ENCODE measurements at places on chromosomes 1 and 21.

GRCh38 chr1:229032375-229032774 is 238.5 kb upstream of the RAB4A start:
- no peak for DNase-seq

- DNase-seq: no peak
Measured at GRCh38 chr1:211587123-211587522, 8.2 kb upstream of the SLC30A1 start.

DNA sequence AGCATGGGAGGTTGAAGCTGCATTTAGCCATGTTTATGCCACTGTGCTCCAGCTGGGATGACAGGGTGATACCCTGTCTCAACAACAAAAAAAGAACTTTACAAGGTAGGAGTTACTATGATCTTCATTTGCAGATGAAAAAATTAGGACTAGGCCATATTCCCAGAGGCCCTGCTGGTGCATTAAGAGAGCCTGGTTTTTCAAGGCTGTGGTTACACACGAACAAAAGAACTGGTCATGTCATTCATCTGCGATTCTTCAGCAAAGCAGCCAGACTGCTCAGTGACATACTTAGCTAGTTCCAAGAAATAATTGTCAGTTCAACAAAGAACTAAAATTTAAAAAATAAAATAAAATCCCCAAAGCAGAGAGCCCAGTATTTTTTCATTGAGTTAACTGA is 66.1 kb upstream of the SLC22A15 start:
- no peak for DNase-seq

GRCh38 chr1:20174937-20175666 is 10.8 kb upstream of the UBXN10 start:
- DNase-seq: no peak

DNA sequence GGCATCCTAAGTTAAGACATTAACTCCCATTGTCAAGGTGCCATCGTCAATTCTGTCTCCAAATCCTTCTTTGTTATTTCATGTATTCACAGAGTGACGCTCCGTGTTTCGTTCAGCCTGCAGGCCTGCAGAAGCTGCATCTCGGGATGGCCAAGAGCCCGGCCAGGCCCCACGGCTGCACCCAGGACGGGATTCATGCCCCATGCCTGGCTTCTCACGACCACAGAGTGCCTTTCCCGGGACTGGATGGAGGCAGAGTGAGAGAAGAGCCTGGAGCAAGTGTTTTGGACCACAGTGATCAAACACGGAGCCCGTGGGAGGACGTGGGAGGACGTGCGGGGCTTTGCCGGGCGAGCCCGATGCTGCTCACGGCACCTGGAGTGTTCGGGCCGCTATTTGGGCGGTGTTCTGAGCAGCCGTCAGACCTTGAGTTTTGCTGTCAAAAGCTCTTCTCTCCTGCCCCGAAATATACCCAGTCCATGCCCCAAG is 56.8 kb downstream of the COL6A1 start:
- DNase-seq: no peak

- no peak for DNase-seq
Measured at GRCh38 chr1:18200918-18201317, 93.3 kb downstream of the IGSF21 start.

DNA sequence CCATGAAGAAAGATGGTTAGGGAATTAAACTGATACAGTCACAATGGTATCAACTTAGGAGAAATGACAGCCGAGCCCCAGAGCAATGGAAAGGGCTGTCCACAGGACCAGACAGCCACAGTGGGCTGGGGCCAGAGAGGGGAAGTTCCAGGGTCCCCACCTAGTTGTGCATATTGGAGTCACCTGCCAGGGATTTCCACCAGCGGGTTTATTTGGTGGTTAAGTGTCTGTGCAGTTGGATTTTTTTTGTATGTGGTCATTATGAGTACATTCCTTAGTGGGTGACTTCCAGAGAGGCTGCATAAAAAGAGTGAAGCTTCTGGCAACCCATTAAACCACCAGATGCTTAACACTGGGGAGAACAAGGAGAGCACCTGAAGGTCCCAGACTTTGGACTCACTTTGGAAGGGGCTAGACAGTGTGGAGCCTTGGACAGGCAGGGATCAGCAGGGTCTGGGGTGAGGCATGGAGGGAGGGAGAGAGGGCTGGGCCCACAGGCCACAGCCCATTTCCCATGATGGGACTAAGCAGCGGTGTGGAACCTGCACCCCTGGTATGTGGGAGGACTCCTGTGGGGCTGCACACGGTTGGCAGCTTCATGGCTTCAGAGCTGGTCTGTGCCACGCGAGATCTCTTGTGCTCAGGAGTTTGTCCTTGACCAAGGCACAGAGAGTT is 7.8 kb upstream of the PTTG1IP start:
- DNase-seq: peak; percentile 85

DNA sequence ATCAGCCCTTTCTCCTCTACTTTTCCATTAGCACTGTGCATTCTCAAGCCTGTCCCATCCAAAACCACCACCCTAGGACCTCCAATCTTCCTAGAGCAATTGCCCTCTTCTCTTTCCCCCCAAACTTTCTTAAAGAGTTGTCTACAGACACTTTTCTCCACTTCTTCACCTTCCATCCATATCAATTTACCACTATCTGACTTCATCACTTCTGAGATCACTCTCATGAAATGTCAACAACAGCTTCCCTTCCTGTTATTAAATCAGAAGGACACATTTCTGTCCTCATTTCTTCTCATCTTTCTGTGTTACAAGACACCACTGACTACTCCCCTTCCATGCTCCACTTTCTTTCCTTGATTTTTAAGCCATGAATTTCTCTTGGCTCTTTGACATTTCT is 36.0 kb upstream of the CFAP298 start:
- DNase-seq: no peak

GRCh38 chr1:37085393-37085792 is 51.1 kb upstream of the GRIK3 start:
- DNase-seq: no peak

GRCh38 chr1:217253351-217253750 is 377.5 kb downstream of the GPATCH2 start:
- DNase-seq: no peak

DNA sequence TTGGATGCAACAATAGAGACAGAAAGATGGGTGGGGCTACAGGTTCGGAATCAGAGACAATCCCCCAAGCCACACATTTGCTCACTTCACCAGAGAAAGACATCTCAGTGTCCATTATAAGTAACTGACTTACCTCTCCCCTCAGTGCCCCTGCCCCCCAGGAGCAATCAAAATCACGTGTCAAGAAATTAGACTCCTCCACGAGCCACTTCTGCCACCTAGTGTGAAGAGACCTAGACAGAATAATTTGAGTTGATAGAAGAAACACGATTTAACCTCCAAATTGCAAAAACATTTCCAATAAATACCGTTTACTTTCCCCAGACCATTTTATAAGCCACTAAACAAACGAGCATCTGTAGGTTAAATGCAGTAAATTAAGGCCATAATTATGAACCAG is 123.2 kb downstream of the SLC30A10 start:
- DNase-seq: no peak

GRCh38 chr1:82044111-82044510 is 243.4 kb downstream of the ADGRL2 start:
- no peak for DNase-seq

- DNase-seq: no peak
Measured at GRCh38 chr1:224637515-224637914, 21.4 kb downstream of the CNIH3 start.

- DNase-seq: no peak
Measured at GRCh38 chr1:117135329-117135728, 13.8 kb upstream of the TRIM45 start.

DNA sequence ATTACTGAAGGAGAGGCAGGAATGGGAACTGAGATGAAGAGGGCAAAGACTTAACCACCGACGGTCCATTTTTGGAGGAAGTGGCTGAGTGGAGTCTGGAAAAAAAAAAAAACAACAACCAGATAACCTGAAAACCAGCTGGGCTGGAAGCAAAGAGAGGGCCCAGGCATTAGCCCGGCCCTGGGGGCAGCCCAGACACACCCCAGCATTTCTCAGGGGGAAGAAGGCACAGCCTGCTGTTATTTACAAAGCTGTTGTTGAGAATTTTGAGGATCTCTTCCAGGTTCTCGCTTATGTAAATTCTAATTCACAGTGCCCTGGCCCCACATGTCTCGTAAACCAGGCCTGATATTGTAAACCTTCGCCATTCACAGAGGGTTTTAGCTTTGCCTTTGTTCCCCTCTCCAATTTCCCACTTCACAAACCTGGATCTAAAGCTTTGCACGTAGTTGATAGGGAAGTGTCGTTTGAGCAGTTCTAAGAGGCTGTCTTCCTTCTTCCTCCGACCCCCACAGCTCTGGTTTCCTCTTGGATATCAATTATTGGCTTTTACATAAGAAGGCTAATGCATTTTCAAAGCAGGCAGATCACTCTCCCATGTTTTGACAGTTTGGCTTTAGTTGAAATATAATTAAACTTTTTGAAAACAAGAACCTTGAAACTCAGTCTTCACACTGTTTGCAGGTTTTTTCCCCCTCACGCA is 161.8 kb upstream of the IRF2BP2 start:
- peak; percentile 41 for DNase-seq

- DNase-seq: peak; percentile 57
Measured at GRCh38 chr1:221435504-221435904, 306.4 kb downstream of the DUSP10 start.

GRCh38 chr1:30171537-30172298 is 551.7 kb downstream of the MATN1 start:
- no peak for DNase-seq

- DNase-seq: peak; percentile 18
Measured at GRCh38 chr1:91997607-91998195, 32.1 kb upstream of the EPHX4 start.

GRCh38 chr1:185670187-185670627 is 64.0 kb upstream of the HMCN1 start:
- no peak for DNase-seq

DNA sequence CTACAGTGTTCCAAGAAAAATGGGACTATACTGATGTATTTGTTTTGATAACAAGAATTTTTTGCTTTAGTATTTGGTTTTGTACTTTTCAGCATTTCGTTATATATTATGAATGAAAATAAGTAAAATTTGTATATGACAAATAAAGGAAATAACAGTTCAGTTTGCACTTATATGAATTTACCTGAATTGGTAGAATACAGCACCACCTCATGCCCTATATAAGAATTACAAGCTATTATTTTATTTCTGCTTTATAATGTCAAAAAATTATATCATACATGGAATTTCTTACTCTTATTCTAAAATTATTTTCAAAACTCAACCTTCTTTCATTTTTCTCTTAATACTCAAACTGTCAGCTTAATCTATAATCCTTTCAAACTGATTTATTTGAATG is 14.6 kb downstream of the EFCAB7 start:
- DNase-seq: peak; percentile 42

DNA sequence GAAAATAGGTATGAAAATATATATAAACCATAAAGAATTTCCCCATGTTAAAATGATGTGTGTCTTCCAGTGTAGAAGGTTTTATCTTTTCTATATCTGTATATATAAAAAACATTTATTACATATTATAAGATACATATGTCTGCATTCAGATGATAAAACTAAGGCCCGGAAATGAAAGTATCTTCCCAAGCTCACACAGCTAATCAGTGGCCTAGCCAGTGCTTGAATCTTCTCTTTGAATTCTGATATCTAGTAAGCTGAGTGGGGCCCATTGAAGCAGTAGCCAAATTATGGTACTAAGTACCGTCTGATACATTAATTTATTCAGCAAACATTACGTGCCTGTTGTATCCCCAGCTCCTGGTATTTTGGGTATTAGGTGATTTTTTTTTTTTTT is 28.6 kb downstream of the UCK2 start:
- DNase-seq: no peak

GRCh38 chr1:220652995-220653394 is 37.2 kb upstream of the C1orf115 start:
- no peak for DNase-seq

DNA sequence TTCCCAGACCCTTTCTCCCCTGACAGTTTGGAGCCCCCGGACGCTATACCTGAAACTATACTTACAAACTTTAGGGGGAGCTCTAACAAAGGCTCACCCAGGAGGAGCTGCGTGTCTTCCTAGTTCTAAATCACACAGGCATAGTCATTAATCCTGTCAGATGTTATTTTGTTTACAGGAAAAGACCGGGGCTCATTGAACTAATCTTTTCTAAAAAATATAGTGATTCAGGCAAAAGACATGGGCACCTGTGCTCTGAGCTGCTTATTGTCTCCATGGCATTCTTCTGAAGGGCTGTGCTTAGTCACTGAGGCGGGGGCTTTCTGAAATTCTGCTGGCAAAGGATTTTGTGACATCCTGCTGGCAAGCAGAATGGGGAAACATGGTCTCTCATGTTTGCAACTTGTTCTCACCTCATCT is 1577.0 kb downstream of the NCAM2 start:
- peak; percentile 8 for DNase-seq

DNA sequence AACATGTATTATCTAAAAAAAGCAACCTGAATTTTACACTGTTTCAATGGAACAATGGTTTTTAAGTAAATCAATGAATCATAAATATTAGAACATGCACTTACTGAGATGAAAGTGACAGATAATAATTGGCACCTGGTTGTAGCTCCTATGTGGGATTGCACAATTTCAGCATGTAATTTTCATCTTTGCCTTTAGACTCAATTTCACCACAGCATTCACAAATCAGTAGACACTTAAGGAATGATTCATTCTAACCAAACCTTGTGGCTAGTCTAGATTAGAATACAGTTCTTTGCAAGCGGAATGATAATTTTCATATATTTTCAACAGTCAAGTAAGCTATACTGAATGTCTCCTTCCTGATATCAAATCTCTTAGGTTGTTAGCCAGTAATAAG is 853.4 kb downstream of the KCNT2 start:
- no peak for DNase-seq

GRCh38 chr1:234665975-234666605 is 56.1 kb upstream of the IRF2BP2 start:
- DNase-seq: peak; percentile 78

DNA sequence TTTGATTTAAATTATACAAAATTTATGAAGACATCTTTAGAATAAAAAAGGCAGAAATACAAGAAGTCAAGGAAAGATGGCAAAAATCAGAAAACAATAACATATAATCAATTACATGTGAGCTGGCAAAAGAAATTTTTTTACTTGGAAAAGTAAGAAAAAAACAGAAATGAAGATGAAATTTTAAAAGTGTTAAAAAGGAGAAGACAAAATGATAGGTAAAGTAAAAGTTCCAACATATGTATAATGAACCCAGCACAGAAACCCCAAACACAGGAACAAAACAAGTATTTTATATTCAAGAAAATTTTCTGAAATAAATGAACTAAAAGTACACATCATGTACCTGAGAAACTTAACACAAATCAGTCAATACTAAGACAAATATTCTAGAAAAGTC is 63.4 kb downstream of the USP1 start:
- DNase-seq: no peak

DNA sequence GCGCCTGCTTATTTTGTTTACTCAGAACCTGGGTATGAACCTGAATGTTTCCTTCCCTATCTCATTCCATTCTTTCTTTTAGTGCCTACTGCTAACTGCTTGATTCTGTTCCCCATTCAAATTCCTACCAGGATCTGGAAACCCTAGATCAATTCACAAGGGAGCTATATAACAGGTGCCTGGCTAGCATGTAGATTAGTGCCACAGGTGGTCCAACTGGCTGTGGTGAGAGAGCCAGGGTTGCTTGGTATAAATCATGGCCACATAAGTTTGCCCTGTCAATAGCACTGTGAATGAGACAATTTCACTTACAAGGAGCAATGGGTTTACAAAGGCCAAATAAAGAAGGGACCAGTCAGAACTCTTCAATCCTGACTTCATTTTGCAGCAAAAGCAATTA is 6.6 kb upstream of the PRPF38B start:
- no peak for DNase-seq

GRCh38 chr21:15221799-15222386 is 157.1 kb upstream of the NRIP1 start:
- DNase-seq: peak; percentile 98
